ENCODE measurements at places on chromosomes 11 and 22. TPM values are rescaled to one million over a fixed set of nuclear protein-coding genes. Genes with fewer than 3 reads are reported as not detected.

Gene CEND1
- total RNA-seq, result 0.44 TPM

Gene BIRC3
- 1.8 TPM for total RNA-seq

Gene GDPD4
- total RNA-seq, result not detected

Gene HRAS
- 59.8 TPM for total RNA-seq

DNA sequence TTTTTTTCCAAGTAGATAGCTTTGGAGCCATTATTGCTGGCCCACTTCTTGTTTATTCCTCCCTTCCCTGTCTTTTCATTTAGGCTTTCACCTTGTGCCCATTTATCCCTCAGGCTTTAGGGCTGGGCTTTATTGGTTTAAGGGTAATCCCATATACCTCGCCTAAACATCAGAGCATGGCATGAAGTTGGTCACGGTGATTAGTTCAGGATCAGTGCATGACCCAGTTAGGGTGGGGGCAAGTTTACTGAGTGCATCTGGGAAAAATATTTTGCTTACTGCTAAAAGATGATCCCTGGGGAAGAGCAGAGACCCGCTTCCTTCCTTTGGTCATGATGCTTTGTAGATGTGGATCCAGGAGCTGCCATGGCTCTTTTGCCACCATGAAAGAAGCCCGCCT, 153.3 kb upstream of the NECTIN1 start:
- no peak for DNase-seq

DNA sequence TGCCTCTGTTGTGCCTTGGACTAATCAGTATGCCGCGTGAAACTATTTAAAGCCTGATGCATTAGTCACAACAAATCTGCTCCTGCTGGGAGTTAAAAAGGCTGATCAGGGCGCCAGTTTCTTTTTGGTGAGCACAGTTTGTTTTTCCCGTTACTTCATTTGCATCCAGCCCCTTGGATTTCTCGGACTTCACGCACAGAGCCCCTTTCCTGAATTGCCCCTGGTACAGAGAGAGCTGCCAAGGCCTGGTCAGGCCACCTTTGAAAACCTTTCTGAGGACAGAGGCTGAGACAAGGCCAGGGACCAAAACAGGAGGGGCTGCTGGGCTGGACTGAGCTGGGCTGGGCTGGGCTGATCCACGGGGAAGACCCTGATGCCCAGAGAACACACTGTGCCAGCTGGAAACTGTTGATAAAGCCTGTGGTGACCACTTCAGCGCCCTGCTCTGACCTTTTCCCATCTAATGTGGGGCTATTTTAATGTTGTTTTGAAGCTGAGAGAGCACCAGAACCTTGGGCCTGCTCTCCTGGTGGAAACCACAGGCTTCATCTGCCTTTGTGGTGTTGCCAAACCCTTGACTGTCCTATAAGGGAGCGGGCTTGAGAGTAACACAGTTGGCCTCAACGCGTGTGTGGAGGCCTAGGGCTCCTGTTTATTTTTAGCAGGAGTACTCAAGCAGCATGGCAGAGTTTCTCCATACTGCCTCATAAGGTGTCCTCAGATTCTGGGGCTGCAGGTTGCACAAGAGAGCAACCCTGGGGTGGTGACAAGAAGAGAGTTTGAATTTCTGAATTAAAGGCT, 44.2 kb downstream of the NAV2 start:
- no peak for DNase-seq

GRCh38 chr11:85619499-85619898, 7.6 kb downstream of the DLG2 start:
- DNase-seq, result no peak

DNA sequence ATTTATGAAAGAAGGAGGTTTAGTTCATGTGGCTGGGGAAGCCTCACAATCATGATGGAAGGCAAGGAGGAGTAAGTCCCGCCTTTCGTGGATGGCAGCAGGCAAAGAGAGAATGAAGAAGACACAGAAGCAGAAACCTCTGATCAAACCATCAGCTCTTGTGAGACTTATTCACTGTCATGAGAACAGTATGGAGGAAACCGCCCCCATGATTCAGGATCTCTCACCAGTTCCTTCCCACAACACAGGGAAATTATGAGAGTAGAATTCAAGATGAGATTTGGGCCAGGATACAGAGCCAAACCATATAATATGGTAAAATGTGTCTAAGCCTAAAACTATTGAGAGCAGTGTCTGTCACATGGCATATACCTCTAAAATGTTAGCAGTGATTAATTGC, 503.8 kb upstream of the CCDC179 start:
- DNase-seq, result no peak

Gene GNB1L
- 1.9 TPM for total RNA-seq

Gene ADAMTS15
- total RNA-seq, result 22.8 TPM

DNA sequence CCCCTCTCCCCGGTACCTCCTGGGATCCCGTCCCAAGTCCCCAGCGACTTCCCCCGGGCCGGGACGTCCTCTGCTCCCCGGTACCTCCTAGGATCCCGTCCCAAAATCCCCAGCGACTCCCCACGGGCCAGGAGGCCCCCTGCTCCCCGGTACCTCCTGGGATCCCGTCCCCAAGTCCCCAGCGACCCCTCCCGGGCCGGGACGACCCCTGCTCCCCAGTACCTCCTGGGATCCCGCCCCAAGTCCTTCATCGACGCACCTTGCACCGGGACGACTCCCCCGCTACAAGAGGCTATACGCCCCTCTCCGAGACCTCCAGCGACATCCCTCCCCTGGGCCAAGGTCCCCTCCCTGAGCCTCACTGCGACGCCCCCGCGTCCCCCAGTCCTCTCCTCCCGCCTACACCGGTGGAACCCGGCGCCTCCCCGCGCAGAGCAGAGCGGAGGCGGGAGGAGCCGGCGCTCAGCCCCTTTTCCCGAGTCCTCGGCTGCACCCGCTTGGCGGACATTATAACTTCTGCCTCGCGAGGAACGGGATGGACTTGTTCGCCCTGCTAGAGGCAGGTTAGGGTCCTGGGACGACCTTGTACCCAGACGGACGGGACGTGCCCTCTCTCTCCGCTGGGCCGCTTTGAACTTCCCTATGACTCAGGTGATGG, 912 bp downstream of the KREMEN1 start:
- peak; percentile 49 for DNase-seq

DNA sequence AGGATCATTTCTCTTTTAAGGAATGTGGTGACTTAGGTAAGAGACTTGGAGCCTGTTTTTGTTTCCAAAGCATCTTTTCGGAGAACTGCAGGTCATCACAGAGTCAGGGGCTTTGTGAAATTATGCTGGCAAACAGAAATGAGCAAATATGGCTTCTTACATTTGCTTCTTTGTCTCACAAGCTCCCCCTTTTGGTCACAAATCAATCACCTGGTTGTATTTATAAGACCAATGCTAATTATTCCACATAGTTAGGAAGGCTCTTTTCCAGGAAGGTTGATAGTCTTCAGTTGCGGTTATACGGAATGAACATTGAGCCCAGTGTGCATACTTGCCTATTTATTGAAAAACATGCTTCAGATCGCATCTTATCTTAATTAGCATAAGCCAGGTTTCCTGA, 34.6 kb upstream of the CEP126 start:
- no peak for DNase-seq

- no peak for DNase-seq
Measured at GRCh38 chr11:17538054-17538453, 6.2 kb downstream of the USH1C start.

DNA sequence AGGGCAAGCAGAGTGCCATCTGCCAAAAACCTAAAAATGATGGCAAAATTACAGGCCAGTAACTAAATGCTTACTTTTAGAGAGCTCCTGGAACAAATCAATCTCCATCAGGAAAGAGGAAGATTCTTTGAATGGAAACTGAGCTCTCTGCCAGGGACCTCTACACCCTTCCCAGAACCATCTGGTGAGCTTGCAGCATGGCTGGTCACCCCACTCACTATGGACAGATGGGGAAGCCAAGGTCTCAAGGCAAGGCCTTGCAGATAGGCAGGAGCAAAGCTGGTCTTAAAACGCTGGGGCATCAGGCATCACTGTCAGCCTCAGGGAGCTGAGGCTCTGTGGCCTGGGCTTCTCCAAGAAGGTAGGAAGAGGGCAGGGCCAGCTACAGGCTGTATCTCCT, 36.2 kb downstream of the SERGEF start:
- no peak for DNase-seq

- DNase-seq, result no peak
Measured at GRCh38 chr11:114216796-114217180, 79.4 kb upstream of the NNMT start.

- no peak for DNase-seq
Measured at GRCh38 chr11:27100534-27100933, 59.9 kb downstream of the BBOX1 start.

DNA sequence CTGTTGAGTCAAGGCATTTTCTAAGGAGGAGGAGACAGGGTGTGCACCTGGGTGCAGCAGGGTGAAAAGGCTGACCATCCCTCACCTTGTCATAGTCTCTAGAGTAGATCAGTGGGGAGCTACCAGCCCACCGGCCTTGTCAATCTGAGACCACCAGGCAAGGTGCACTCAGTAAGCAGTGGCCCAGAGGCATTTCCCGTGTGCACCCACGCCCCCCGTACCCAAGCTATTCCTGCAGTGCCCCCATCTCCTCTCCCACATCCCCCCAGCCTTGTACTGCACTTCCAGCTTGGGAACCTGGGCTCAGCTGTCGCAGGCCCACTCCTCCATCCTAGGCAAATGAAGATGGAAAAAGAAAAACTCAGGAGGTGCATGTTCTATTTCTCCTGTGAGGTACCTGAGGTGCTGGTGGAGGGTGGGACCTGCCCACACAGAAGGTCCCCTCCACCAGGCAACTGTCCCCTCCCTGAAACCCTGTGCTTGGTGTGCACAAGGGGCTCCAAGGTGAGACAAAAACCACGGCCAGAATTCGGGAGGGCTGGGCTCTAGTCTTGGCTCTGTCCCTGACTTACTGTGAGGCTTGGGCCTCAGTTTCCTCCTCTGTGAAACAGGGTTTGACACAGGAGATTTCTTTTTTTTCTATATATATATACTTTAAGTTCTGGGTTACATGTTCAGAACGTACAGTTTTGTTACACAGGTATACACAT, 8.4 kb downstream of the P2RY2 start:
- no peak for DNase-seq

GRCh38 chr11:33620423-33621171, 80.0 kb downstream of the C11orf91 start:
- no peak for DNase-seq

DNA sequence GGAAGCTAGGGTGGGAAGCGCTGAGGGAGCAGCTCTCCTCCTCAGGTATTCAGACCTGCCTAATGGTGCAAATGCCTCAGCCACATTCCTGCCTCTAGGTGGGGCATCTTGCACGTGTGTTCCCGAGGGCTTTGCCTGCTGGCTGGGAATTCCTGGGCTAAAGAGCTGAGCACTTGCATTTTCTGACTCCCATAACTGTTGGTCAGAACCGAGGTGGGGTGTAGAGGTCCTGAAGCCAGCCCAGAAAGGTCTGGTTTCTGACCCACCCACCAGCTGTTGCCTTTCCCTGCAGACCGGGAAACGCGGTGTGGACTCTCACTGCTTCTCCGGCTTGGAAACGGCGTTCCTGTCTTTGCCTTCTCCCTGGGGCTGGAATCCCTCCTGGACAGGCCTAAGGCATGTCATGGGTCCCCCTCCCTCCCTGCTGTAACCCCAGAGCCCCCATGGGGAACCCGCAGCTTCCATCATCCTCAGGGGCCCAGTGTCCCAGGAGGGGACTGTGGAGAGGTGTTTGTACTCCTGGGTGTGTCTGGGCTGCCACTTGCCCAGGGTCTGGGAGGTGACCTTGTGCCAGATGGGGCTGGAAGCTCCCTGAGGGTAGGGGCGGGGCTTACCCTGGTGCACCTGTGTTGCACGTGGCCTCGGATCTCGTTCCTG, 24.0 kb upstream of the SMIM38 start:
- DNase-seq, result peak; percentile 81

Data from heart left ventricle (tissue), 16 donors.